HT-29 (cell line): ENCODE measurements at places on chromosomes 12 and 14. TPM values are rescaled to one million over a fixed set of nuclear protein-coding genes. Genes with fewer than 3 reads are reported as not detected.
A peak's percentile ranks its signal among the peaks of the same experiment; 100 is the strongest.

The SERPINA5 gene
- 4.9 and 7.9 TPM in 2 replicates for total RNA-seq

The RAPGEF3 gene
- 38.2 and 44.1 TPM in 2 replicates for total RNA-seq

The DENND5B gene
- total RNA-seq = 25.1 and 28.3 TPM in 2 replicates

The TMEM229B gene
- 0.08 and 0.15 TPM in 2 replicates for total RNA-seq

The NRL gene
- 4.5 and 6.5 TPM in 2 replicates for total RNA-seq

The CCDC196 gene
- total RNA-seq = not detected in 2 replicates

The EXOC3L4 gene
- 3.9 and 6.2 TPM in 2 replicates for total RNA-seq

The PSEN1 gene
- 16.4 and 23.2 TPM in 2 replicates for total RNA-seq

The GPR137C gene
- total RNA-seq = 0.48 and 0.65 TPM in 2 replicates

The P2RX4 gene
- 11.2 and 15.5 TPM in 2 replicates for total RNA-seq

The CFAP73 gene
- total RNA-seq = 0.61 and 0.78 TPM in 2 replicates

The PPP4R4 gene
- total RNA-seq = 0.03 and 0.94 TPM in 2 replicates

The OTOGL gene
- 0.13 and 0.18 TPM in 2 replicates for total RNA-seq

The POTEM gene
- total RNA-seq = 0.10 TPM in 1 of 2 replicates, not detected in the other

The SLC35F4 gene
- total RNA-seq = not detected in 2 replicates

The FAM186B gene
- total RNA-seq = 0.03 and 0.23 TPM in 2 replicates

- no peak for DNase-seq
Observed at GRCh38 chr12:53567961-53568808, 58.0 kb downstream of the ATF7 start.

DNA sequence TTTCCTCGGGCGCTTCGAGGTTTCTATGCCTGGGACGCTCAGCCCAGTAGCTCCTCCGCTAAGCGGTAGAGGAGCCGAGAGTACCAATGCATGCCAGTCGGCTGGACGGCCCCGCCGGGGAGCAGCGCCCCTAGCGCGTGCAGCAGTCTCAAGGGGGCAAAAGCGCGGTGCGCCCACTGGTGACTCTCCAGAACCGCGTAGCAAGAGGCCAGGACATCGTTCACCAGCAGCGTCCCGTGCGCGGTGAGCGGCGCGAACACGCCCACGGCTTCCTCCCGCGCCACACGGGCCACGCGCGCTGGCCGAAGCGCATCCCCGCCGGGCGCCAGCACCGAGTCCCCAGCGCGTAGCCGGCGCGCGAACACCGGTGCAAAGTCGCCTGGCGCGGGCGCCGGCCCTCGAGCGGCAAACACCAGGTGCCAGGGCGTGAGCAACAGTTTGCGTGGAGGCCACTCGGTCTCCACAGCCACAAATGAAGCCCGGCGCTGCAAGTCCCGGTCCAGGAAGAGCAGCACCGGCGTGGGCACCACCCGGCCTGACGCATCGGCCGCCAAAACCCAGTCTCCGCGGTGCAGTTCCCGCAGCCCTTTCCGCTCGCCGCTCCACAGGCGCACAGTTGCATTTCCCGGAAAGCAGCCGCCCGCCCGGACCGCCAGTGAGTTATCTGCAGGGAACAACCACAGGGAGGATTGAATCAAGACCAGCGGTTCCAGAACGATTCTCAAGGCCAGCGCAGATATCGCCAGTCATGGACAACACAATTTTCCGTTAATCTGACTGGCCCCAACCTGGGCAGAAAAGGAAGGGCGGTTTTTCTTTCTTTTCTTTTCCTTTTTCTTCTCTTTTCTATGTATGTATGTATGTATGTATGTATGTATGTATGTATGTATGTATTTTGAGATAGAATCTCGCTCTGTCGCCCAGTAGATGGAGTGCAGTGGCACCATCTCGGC lies 4.5 kb downstream of the DHH start:
- DNase-seq = no peak

GRCh38 chr12:52058631-52059361 lies 7.6 kb downstream of the NR4A1 start:
- DNase-seq = no peak

- no peak for DNase-seq
Observed at GRCh38 chr12:2165021-2165420, 112.2 kb downstream of the CACNA1C start.

- DNase-seq = no peak
Observed at GRCh38 chr12:98253207-98254037, 262.0 kb upstream of the TMPO start.

DNA sequence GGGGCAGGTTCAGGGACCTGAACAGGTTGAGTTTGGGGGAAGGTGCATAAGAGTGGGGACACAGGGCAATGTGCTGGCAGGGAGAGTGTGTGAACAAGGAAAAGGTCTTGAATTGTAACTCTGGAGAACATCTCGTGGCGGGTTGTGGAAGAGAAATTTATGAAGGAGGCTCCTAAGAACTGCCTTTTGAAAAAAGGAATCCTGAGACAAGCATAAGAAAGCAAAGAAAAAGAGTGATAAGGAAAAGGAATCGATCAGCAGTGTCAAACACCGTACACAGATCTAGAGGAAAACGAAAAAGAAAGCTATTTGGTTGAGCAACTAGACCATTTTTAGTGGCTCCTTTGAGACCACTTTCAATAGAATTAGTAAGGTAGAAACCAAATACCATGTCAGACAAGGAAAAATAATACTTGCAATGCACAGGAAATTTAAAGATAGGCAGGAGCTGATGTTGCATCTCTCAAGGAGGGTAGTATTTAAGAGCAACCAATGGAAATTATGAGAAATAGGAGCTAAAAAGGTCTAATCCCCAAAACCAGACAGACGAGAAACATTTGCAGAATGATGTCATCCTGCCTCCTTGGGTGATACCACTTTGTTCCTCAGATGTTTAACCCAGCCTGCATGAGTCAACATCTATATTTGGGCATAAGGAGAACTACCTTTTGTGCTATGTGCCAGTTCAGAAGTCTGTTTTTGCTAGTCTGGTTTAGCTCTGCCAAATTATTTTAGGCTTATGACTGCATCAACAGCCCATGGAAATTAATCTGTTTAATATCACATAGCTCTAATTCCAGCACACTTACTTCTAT lies 64.5 kb upstream of the STK38L start:
- peak; percentile 37 for DNase-seq

GRCh38 chr14:86723254-86723624 lies 1193.3 kb downstream of the FLRT2 start:
- no peak for DNase-seq

GRCh38 chr14:104016873-104017650 lies 68.4 kb upstream of the ASPG start:
- no peak for DNase-seq

GRCh38 chr12:45269412-45269751 lies 53.5 kb downstream of the ANO6 start:
- no peak for DNase-seq

GRCh38 chr12:89825591-89826449 lies 117.2 kb upstream of the ATP2B1 start:
- DNase-seq = peak; percentile 66

- no peak for DNase-seq
Observed at GRCh38 chr12:47818467-47819137, 1.1 kb downstream of the HDAC7 start.

DNA sequence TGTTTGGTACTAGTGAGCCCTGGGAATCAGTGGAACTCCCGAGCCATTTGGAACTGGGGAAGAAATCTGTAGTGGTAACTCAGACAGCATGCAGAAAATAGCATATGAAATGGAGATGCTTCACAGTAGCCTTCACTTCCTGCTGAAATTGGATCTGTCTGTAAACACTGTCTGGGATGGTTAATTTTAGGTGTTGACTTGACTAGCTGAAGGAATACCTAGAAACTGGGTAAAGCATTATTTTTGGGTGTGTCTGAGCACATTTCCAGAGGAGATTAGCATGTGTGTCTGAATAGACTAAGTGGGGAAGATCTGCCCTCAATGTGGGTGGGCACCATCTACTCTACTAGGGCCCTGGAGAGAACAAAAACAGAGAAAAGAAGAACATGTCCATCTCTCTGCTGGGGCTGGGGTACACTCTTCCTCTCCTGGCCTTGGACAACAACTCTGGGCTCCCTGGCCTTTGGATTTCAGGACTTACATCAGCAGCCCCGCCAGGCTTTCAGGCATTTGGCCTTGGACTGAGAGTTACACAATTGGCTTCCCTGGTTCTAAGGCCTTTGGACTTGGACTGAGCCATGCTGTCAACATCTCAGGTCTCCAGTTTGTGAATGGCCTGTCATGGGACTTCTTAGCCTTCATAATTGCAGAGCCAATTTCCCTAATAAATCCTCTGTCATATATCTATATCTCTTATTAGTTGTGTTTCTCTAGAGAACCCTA lies 14.0 kb upstream of the CRADD start:
- no peak for DNase-seq

DNA sequence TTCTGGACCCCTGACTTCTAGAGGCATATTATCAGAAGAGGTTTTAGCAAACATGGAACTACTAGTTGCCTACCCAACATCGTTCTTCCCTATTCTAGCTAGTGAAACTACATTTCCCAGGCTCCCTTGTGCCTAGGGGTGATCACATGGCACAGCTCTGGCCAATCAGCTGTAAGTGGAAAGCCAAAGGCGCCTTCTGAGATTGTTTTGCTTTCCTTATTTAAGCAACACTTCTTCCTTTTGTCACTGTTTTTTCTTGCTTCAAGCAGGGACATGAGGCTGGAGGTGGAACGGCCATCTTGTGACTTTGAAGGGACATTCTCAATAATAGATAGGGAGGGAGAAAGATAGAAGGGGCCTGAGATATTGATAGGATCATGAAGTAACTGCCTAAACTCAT lies 136.7 kb downstream of the ZNF664 start:
- no peak for DNase-seq

DNA sequence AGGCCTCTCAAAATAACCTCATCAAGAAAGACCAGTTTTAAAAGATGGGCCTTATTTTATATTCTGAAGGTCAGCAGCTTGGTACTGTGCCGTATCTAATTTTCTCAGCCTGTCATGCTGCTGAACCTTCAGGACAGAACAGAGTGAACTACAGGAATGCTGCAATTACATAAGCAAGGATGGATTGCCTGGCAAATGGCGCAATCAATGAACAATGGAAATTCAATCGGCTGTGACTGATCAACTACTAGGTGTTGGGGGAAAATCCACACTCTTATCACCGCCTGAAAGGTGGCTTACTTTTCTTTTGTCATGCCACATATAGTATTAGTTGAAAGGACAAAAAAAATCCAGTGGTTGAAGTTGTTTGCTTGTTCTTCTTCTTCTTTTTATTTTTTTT lies 8.5 kb downstream of the ACSS3 start:
- DNase-seq = no peak

DNA sequence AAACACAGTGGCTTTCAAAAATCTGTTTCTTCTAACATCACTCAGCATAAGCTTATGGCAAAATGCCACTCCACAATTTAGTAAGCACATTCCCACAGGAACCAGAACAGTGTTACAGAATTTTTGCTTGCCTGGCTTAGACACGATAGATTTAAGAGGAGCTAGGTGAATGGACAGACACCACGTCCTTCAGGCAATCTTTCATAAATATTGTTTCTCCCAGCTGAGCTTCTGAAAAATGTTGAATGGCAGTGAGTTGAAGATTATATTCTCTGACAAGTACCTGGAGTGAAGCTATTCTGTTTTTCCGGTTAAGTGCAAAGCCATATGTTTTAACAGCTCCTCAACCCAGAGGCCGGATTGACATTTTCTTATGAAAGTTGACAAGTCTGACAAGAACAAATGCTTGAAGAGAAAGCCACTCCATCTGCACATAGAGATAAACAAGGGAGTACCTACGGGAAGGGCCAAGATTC lies 102.0 kb downstream of the FSCB start:
- no peak for DNase-seq

GRCh38 chr12:50059440-50060119 lies 2.2 kb downstream of the ASIC1 start:
- DNase-seq = no peak

DNA sequence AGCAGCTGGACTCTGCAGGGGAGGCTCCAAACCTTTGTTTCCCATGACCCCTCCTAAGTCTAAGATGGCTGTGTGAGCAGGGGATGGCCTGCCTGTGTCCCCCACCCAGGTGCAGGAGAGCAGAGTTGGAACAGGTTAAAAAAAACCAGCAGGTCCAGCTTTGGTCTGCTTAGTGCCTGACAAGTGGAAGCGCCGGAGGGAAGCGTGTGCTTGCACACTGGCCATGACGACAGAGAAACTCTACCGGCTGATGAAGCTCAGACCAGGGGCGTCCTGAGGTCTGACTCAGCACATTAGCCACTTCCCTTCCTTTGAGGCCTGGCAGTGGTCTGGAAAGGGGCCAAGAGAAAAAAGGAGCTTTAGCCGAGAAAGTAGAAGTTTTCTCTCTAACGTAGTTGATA lies 280.1 kb downstream of the VRK1 start:
- DNase-seq = no peak

DNA sequence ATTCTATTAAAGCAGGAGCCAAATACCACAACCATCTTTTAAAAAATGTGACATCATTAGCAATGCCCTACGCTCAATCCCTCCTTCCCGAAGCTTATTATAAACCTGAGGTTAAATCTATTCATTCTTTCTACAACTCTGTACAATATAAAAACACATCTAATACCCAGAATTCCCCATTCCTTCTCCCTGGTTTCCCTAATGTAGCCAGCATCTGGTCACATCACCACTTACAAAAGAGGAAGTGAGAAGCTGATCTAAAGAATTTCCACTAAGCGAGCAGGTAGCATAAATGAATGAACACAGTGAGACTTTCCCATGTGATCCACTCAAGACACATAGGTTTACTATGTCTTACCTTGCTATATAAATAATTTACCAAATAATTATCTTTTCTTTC lies 90.4 kb downstream of the LRP6 start:
- no peak for DNase-seq

- no peak for DNase-seq
Observed at GRCh38 chr12:80937391-80938238, at the start of gene LIN7A. LIN7A (minus strand) TSS chr12:80937934; CDS start chr12:80937722, 212 bp downstream.

GRCh38 chr14:105447651-105448640 lies 26.7 kb upstream of the CRIP2 start:
- no peak for DNase-seq

- no peak for DNase-seq
Observed at GRCh38 chr14:68608574-68608962, 184.3 kb downstream of the ZFP36L1 start.

DNA sequence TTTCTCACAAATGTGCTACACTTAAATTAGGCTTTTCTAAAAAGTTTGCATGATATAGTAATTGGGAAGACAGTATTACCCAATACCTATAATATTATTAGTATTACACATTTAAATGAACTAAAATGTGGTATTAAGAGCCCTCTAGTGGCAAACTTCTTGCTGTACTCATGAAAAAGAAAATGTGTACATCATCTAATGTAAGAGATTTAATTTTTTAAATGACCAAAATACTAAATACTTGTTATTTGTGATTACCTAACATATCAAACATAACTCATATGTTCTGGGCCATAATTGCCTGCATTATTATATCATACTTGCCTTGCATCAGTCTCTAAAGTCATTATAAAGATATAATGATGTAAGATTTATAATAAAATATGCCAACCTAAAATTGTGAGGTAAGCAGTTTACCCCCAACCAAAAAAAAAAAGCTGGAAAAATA lies 64.2 kb downstream of the DNAI7 start:
- peak; percentile 54 for DNase-seq

GRCh38 chr12:517538-517937 lies 57.8 kb downstream of the B4GALNT3 start:
- no peak for DNase-seq

- no peak for DNase-seq
Observed at GRCh38 chr12:22628228-22628627, 3.3 kb downstream of the ETNK1 start.

- no peak for DNase-seq
Observed at GRCh38 chr14:95040708-95041476, 116.4 kb downstream of the DICER1 start.
